ENCODE measurements at places on chromosomes 16 and 17. TPM values are rescaled to one million over a fixed set of nuclear protein-coding genes. Genes with fewer than 3 reads are reported as not detected.

The HP gene
- 3.9 TPM for total RNA-seq

- peak; percentile 61 for DNase-seq
Observed at GRCh38 chr16:66135421-66135831, 231.1 kb upstream of the CDH5 start.

GRCh38 chr16:54939029-54939346 lies 8.3 kb downstream of the IRX5 start:
- no peak for DNase-seq

DNA sequence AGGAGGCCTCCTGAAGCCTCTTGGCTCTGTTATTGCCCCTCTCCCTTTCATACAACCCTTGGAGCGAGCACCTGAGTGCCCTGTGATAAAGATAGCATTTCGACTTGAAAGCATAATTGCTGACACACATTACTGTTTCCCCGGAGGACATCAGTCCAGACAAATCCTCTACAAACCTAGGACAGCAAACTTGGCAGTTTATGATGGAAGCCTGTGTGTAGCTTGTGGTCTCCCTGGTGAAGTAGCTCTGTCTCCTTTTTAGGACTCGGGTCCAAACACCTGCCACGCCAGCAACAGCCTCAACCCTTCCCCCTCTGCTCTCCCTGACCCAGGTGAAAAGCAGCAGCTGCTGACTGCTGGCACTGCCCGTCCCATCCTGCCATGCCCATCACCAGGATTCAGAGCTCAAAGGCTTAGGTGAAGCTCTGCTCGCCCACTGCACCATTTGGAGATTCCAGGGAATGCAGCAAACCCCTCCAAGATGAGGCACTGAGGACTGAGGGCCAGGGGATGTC lies 55.9 kb downstream of the IRX6 start:
- DNase-seq = no peak

GRCh38 chr17:51585514-51586104 lies 325.3 kb downstream of the UTP18 start:
- no peak for DNase-seq

DNA sequence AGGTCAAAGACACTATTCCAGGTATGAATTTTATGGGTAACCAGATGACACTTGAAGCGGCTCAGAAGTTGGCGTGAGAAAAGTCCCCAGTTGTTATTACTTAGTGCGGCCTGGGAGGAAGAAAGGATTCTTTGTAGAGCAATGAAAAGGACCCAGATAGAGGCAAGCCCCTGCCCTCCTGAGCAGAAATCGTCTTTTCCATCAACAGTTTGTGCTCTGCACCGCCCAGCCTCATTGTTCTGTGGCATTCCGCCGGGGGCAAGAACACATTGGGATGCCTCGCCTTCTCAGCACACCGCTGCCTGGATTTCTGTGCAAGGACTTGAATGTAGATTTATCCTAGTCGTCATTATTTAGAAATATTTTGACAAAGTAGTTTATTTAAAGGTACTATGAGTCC lies 32.7 kb upstream of the CRHR1 start:
- no peak for DNase-seq

The MYH8 gene
- total RNA-seq = not detected

- no peak for DNase-seq
Observed at GRCh38 chr17:74096456-74096855, 107.0 kb upstream of the RPL38 start.

The CLEC19A gene
- total RNA-seq = not detected

The RAMP2 gene
- total RNA-seq = 41.9 TPM

GRCh38 chr16:90081606-90081970 lies 4.5 kb upstream of the PRDM7 start:
- no peak for DNase-seq

DNA sequence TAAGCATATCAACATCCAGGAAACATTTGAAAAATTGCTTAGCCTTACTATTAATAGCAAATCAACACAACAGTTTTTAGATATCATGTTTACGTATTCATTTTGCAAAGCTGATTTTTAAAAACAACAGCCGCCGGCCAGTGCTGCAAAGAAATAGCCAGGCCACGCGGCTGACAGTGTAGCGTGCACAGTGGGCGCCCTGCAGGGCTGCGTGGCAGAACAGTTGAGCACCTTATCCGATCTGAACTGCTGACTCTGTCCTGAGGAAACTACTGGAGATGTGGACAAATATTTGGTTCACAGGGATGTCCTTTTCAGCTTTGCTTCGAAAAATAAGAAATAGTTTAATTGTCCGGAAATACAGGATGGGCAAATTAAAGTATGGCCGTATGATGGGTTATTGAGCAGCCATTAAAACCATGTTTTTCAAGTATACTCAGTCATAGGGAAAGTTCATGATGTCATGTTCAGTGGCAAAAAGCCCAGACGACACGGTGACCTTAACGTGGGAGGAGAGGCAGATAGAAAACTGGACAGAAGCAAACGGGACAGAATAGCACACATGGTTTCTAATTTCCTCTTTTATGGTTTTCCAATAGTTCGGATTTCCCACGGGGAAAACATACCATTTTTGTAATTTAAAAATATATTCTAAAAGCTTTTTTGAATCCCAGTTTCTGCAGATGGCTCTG lies 52.4 kb upstream of the ENDOV start:
- DNase-seq = no peak

- DNase-seq = no peak
Observed at GRCh38 chr16:79550373-79550772, 50.2 kb downstream of the MAF start.

The SPECC1 gene
- total RNA-seq = 26.2 TPM

- DNase-seq = no peak
Observed at GRCh38 chr16:25692351-25692741, 587 bp downstream of the HS3ST4 start.

GRCh38 chr16:67349172-67349571 lies 22.6 kb downstream of the LRRC36 start:
- no peak for DNase-seq

DNA sequence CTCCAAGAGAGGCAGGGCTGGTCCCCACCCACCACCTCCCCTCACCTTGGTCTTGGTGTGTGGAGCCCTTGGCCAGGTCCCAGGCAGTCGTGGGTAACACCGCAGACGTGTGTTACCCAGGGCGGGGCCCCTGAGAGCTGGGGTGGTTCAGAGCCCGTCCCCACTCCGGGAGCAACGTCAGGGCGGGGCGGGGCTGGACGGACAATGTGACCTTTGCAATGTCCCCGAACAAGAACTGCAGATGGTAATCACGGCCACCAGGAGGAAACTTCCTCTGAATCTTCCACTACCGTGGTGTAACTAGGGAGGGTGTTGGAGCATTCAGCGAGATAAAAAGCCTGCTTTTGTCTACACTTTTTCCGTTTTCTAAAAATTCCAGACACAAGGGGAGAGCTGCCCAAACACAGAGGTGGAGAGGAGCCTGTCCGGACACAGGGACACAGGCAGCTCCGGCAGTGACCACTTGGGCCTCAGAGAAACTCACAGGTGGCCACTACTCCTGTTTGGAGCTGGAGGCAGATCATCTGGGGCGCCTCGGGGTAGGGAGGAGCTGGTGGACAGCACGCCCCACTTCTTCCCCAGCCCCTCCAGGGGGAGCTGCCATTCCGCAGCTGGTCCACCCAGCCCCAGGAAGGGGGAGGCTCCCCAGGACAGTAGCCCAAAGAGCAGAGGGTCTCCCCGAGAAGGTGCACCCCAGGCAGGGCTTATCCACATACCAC lies 14.2 kb upstream of the SLC38A10 start:
- DNase-seq = peak; percentile 90

DNA sequence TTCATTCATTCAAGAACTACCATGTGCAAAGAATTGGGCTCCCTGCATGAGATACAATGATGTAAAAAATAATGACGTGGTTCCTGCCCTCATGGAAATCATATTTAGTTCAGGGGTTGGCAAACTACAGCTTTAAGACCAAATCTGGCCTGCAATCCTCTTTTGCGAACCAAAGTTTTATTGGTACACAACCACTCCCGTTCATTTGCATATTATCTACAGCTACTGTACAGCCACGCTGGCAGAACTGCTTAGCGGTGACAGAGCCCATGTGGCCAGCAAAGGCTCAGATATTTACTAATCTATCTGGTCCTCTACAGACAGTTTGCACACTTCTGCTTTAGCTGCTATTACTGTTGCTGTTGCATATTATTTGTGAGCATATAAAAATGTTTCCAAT lies 167.7 kb downstream of the XYLT1 start:
- DNase-seq = no peak

The TMC8 gene
- total RNA-seq = 18.2 TPM

- peak; percentile 58 for DNase-seq
Observed at GRCh38 chr16:23318639-23319038, 16.5 kb downstream of the SCNN1B start.

The TMEM106A gene
- total RNA-seq = 15.5 TPM

The HAP1 gene
- total RNA-seq = 0.47 TPM

GRCh38 chr17:81295676-81296381 lies 722 bp upstream of the SLC38A10 start:
- peak; percentile 69 for DNase-seq

The C1QTNF8 gene
- total RNA-seq = not detected

The ABCC12 gene
- total RNA-seq = not detected

DNA sequence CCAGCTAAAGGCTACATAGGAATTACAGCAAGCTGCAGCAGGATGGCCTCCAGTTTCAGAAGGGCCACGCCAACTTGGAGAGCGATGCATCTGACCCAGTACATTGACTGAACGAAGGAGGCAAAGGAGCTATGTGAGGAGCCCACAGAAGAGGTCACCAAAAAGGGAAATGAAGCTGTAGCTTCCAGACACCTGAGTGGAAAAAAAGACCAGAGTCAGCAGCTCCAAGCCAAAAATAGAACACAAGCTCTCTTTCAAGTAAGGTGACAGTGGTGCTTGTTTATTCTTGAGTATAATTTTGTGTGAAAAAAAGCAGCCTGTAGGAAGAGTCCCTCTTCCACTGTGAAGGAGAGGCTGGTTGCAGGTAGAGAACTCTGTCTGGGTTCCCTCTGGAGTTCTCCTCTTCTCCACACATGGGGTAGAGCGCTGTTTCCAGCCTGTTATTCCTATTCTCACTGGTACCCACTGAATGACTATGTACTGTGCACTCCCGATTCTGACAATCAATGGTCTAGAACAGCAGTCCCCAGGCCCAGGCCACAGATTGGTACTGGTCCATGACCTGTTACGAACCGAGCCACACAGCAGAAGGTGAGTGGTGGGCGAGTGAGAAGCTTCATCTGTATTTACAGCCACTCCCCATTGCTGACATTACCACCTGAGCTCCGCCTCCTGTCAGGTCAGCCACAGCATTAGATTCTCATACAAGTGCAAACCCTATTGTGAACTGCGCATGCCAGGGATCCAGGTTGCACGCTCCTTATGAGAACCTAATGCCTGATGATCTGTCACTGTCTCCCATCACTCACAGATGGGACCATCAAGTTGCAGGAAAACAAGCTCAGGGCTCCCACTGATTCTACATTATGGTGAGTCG lies 15.1 kb downstream of the CCL4 start:
- no peak for DNase-seq

- DNase-seq = no peak
Observed at GRCh38 chr16:88066680-88067529, 115.7 kb downstream of the BANP start.

DNA sequence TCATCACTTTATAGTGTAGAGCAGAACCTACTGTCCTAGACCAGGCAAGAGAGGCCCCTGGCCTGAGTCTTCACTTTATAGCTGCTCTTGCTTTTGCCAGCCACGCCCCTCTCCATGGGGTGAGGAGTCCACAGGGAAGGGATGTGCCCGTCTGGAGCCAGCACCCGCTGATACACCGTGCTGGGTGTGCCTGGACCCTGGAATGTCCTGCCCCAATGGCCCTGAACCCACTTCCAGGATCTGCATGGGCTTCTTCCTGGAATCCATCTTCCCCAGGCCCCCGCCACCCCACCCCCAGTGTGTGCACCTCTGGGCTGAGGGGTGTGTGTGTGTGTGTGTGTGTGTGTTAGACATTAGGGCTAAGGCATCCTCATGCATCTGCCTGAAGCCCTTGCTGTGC lies 44.9 kb downstream of the MEOX1 start:
- DNase-seq = no peak

DNA sequence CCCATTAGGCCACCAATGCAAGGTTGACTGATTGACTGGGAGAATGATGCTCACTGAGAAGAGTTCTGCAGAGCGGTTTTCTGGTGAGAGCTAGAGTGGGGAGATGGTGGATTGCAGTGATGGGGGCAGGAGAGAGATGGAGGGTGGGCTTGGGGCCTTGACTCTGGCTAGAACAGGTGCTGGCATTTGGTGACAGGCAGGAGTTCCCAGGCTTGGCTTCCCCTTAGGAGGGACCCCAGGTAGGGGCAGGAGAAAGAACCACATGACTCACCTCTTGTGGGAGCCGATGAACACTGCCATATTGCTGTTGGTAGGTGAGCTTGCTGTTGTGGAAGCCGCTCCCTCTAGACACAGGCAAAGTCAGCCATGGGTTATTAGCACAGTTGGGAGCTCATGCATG lies 8.0 kb downstream of the CD300LB start:
- DNase-seq = peak; percentile 34

The ZFP1 gene
- total RNA-seq = 12.4 TPM

- DNase-seq = no peak
Observed at GRCh38 chr17:18946536-18946935, 5.4 kb upstream of the SLC5A10 start.

The FNDC8 gene
- not detected for total RNA-seq

DNA sequence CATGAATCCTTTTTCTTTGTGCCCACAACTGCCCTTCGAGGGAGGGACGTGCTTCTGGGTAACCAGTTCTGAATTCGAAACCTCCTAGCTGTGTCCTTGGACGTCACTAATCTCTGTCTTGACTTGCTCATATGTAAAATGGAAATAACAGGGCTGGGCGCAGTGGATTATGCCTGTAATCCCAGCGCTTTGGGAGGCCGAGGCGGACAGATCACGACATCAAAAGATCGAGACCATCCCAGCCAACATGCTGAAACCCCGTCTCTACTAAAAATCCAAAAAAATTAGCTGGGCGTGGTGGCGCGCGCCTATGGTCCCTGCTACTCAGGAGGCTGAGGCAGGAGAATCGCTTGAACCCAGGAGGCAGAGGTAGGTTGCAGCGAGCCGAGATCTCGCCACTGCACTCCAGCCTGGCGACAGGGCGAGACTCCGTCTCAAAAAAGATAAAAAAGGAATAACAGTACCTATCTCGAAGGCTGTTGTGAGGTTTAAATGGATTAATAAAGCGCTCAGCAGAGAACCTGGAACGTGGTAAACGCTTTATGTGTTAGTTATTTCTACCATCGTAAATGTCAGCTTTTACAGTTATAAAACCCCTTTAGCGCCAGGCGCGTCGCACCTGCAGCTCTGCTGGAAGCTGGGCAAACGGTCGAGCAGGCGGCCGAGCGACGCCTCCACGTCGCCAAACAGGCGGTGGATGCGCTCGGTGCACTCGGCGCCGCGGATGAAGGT lies 641 bp downstream of the COG8 start:
- DNase-seq = no peak
